CD4-positive, alpha-beta memory T cell (primary cell): ENCODE measurements at places on chromosomes 16 and 17.

DNA sequence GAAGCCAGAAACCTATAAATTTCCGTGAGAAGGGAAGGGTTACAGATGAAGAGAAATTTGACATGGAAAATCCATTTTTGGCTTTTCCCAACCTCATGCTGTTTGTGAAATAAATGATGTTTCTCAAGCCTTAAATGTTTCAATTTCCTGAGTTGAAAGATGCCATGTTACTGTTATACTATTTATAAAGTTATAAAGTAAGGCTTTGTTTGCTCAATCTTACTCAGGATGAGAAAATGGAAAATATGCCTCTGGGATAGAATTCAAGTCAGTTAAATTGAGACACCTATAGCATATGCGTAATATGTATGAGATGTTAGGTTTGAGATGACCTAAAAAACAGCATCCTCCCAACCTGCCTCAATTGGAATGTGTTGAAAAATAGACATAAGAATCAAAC, 19.9 kb upstream of the FAM20A start:
- DNase-seq = no peak

GRCh38 chr16:79845734-79846135, 245.2 kb upstream of the MAF start:
- DNase-seq = no peak

- no peak for DNase-seq
Measured at GRCh38 chr17:7654832-7655540, 4.3 kb downstream of the ATP1B2 start.

DNA sequence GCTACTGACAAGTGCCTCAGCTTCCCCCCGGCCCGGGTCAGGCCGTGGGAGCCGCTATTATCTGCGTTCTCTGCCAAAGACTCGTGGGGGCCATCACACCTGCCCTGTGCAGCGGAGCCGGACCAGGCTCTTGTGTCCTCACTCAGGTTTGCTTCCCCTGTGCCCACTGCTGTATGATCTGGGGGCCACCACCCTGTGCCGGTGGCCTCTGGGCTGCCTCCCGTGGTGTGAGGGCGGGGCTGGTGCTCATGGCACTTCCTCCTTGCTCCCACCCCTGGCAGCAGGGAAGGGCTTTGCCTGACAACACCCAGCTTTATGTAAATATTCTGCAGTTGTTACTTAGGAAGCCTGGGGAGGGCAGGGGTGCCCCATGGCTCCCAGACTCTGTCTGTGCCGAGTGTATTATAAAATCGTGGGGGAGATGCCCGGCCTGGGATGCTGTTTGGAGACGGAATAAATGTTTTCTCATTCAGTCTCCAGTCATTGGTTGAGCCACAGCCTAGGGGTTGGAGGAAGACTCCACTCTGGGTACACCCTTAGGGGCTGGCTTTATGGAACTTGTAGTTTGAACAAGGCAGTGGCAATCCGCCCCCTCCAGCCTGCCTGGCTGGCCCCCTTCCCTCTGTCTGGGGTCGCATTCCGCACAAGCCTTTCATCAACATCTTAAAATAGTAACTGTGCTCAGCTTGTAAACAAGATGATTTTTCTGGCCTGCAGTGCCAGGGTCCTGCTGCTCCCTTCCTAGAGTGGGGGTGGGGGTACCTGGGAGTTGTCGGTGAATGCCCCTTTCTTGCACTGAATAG, 4.1 kb downstream of the SYNGR2 start:
- no peak for DNase-seq

DNA sequence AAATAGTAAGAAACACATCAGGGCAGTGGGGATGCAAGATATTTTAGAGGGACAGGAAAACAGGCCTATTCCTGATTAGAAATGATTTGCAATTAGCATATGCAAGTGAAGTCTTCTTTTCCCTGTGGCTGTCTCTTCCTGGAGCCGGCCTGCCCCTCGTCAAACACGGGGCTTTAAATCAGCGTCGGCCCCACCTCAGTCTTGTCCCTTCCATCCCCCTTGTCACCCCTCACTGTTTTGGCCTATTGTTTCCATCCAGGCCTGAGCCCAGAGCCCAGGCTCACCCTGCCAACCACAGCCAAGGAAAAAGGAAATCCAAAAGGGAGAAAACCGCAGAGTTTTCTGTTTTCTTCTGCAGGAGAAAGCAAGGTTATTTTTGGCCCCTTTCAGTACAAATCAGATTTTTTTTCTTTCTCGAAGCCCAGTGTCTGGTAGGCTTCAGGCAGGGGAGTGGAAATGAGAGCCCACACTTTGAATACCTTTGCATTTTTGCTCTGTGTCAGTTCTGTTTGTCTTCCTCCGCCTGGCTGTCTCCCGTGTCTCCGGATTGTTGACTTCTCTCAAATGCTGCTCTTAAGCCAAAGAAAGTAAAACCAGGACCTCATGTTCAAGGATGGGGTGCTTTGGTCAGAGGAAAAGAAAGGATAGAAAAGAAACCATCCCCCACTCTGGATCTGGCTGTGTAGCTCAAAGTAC, 399.9 kb upstream of the CDH11 start:
- no peak for DNase-seq

GRCh38 chr17:35906926-35907637, 23.5 kb downstream of the RDM1 start:
- DNase-seq = no peak

GRCh38 chr16:4263504-4264436, 9.1 kb downstream of the TFAP4 start:
- DNase-seq = no peak

DNA sequence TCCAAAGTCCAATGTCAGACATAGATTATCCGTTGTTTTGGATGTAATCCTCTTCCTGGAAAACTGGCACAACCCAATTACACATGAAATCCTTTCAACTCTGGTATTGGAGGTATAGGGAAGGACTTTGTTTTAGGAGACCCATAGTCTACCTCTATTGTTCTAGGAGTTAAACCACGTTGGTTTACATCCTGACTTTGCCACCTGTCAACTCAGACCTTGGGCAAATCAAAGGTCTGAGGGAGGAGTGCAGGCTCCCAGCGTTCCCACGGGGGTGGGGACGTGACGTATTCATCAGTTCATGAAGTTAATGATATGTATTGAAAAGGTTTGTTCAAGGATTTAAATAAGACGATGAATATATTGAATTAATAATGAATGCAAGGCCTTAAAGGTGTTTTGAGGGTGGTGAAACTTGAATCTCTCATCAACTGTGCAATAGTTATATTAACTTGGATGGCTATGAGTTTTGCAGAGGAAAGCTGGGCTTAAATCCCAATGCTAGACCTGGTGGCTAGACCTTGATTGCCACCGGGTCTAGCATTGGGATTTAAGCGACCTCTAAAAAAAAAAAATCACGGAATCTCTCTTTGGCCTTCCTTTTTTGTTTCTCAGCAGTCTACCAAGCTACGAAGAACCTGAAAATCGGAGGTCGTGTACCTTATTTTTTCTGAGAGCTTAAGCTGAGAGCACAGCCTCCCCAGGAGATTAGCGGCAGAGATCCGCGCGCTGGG, 744 bp upstream of the NF1 start:
- no peak for DNase-seq

GRCh38 chr17:13562271-13562800, 39.4 kb downstream of the HS3ST3A1 start:
- DNase-seq = no peak

DNA sequence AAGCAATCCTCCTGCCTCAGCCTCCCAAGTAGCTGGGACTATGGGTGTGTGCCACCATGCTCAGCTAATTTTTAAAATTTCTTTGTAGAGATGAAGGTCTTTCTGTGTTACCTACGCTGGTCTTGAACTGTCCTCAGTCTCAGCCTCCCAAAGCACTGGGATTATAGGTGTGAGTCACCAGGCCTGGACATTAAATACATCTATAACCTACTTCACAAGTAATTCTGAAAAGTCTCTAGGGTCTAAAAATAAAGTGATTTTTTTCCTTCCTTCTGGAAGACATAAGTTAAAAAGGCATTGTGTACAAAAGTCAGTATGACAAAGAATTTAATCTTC, 118.3 kb downstream of the PARN start:
- DNase-seq = no peak

DNA sequence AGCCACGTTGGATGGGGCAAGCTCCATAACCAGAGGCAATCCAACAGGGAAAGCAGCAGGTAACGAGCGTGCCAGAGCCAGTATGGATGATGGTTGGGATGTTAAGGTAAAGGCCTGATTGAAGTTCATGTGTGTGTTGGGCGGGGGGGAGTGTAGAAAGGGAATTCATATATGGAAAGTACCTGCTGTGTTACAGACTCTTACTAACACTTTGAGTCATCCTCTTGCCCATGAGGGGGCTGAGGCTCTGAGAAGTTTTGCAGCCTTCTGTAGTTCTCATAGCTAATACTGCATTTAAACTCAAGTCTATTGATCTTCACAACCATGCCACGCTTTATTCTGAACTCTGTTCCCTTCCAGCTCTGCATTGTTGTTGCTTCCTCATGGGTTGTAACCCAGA, 28.5 kb downstream of the SYCE1L start:
- no peak for DNase-seq

DNA sequence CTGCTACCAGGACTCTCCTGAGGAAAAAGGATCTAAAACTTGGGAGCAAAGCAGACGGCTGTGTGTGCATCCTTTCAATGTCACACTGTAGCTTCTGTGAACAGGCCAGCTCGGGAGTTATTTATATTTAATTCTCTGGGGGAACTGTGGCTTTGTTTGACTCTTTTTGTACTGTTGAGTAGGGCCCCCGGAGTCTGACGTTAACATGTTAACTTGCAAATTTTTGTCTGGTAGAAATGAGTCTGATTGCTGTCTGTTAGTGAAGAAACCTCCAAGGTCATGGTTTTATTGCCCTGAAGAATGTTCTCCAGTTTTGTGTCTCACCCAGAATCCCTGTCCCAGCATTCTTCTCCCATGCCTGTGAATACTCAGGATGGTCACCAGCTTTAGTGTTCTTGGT, 14.2 kb upstream of the KCNG4 start:
- DNase-seq = no peak

DNA sequence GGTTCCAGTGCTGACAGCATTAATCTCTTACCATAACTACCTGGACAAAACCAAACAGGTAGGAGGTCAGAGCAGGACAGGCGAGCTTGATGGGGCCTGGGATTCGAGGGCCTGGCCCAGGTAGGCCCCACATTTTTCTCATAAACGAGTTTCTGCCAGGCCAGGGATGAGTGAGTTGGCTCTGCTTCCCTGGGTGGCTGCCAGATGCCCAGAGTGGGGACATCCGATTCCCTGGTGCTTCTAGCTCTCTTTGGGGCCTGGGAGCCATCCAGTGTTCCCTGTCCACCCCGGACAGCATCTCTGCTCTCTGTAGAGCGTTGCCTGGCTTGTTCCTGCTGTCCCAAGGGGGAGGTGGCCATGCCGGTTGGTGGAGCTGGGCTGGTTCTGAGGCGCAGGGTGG, 25.1 kb downstream of the TSC2 start:
- no peak for DNase-seq
